ENCODE measurements at places on chromosomes 4 and X. TPM values are rescaled to one million over a fixed set of nuclear protein-coding genes. Genes with fewer than 3 reads are reported as not detected.

DNA sequence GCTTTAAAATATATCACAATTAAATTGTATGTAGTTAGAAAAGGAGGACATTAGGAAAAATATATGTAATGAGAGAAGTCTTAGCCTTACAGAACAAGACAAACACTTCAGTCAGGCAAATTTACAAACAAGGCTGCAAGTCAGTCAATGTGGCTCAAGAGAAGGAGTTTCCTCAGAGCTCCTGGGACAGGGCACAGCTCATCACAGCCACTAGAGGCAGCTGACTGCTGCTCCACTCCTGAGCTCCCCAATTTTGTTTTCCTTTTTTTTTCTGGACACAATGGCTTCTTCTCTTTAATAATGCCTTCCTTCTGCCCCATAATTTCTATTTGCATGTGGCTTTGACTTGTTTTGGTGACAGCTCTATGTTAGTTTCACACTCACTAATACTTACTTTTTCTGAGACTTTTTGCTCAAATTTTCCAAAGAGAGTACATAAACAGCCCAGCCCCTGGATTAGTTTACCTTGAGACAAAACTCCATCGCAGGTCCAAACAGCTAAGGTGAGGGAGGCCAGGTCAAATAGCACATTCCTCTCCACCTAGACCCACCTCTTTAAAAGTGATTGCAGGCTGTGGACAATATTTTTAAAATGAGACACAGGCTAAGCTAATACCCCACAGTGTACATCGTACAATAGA is 850.4 kb upstream of the FRG1 start:
- DNase-seq = no peak

- no peak for DNase-seq
Observed at GRCh38 chr4:4803216-4803911, 56.1 kb upstream of the MSX1 start.

- DNase-seq = no peak
Observed at GRCh38 chr4:40283968-40284367, 51.2 kb upstream of the CHRNA9 start.

Gene FRMD7
- total RNA-seq = not detected

Gene DRD5
- total RNA-seq = not detected
